ENCODE measurements at places on chromosomes 2 and 18. TPM values are rescaled to one million over a fixed set of nuclear protein-coding genes. Genes with fewer than 3 reads are reported as not detected.
A peak's percentile ranks its signal among the peaks of the same experiment; 100 is the strongest.

DNA sequence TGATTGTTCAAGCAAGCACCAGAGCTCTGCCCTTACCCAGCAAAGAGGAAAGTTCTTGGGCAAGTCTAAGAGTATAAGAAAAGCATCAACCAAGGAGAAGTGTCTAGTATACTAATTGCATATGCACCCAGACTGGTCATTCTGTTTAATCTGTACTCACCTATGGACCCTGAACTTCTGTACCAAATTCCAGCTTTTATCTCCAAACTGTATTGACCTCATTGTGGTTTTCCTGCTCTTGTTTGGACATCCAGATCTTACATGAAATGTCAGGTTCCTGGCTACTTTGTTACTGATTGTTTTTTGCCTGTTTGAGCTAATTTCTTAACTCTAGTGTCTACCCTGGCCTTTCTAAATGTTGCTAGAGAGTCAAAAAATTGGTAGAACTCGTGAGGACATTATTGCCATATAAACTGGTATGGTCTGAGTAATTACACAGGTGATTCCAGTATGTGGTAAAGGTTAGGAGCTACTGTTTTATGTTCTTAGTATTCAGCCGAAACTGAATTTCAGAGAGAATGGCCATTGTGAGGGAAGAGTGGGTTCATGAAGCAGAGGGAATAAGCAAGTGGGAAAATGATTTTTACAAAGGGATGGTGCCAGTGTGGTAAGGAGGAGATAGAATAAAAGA lies 146.3 kb downstream of the HNMT start:
- no peak for DNase-seq

DNA sequence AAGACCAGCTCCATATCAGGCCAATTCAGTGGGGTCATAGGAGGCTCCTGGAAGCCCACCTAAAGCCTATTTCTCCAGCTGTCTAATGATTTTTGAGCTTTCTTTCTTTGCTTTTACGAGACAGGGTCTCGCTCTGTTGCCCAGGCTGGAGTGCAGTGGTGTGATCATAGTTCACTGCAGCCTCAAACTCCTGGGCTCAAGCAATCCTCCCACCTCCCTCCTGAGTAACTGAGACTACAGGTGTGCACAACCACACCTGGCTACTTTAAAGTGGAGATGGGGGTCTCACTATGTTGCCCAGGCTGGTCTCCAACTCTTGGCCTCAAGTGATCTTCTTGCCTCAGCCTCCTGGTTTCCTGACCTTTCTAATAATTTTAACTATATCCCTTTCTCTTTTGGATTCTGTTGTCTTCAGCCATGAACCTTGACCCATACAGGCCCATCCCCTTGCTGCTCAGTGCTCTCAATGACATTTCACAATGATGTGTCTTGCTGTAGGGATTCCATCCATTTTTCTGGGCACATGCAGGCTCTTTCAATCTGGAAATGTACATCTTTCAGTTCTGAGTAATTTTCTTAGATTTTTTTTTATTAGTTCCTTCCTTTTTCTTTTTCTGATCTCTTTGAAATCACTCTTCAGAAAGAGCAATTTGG lies 29.7 kb downstream of the GNLY start:
- DNase-seq: no peak

CCDC102B gene
- 8.1 TPM for total RNA-seq

NXPH2 gene
- total RNA-seq: not detected

DNA sequence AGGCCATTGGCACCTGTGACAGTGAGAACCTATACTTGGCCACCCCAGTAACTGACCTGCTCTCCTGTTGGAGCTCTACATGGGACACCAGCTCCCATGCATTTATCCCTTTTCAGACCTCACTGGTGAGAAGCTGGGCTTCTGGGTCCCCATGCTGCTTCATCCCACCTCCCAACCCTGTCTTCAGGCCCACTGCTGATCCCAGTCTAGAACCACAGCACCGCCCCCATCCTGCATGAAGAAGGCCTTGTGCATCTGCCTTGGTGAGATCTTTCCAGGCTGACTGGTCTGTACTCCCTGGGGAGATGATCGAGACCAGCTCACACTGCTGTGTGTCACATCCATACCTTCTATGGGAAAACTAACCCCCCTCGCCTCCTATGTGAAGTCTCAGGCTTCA lies 22.7 kb downstream of the TTC32 start:
- no peak for DNase-seq

GRCh38 chr2:18645315-18645714 lies 55.9 kb upstream of the NT5C1B start:
- no peak for DNase-seq

MATN3 gene
- 0.11 TPM for total RNA-seq

DNA sequence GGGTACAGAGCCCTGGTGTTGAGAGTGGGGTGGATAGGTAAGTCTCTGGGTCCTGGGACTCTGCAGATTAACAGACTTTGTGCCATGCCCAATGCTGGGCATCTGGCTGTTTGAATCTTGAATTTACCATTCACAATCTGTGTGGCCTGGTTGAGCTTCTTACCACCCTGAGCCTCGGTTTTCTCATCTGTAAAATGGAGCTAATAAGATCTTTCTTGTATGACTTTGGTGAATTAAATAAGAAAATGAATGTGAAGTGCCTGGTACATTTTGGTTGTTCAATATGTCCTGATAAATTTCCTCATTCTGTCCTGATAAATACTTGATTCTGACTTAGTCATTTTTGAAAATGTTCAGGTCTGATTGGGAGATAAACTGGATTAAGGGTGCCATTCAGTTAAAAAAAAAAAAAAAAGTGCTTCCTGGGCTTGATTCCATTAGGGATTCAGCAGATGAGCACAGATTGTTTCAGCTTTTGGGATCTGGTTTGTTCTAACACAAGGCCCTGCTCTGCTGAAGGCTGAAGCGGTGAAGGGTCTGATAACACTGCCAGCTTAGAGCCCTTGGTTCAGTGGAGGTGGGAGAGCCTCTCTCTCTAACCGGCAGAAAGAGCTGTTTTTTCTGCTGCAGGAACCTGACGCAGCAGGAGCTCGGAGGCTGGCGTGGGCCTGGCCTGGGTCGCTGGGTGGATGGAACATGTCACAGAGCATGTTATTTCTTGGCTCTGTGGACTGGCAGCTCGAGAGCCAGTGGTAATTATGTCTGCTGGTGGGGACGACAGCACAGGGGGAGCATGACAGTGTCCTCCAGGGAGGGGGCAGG lies 84.5 kb upstream of the MCFD2 start:
- DNase-seq: no peak

GRCh38 chr2:137975280-137976271 lies 11.3 kb downstream of the HNMT start:
- DNase-seq: no peak

DNA sequence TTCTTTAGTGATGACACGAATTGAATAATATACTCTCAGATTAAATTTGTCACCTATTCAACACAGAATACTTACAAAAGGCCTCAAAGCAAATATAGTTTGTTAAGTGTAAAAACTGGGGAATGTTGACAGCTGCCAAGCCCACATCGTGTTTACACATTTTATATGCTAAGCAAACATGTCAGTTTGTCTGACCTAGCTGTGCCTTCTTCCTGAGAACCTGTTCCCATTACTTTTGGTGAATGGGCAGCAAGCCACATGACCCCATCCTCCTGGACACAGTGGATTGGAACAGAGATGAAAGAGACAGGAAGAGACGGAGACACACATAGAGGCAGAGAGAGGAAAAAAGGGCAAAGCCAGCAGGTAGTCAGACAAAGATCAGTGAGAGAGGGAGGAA lies 22.9 kb upstream of the CUL3 start:
- DNase-seq: no peak

GRCh38 chr2:230691005-230691647 lies 21.5 kb upstream of the CAB39 start:
- peak; percentile 4 for DNase-seq

GRCh38 chr2:33484042-33484621 lies 7.7 kb downstream of the RASGRP3 start:
- DNase-seq: no peak

SCN7A gene
- 13.0 TPM for total RNA-seq

DNA sequence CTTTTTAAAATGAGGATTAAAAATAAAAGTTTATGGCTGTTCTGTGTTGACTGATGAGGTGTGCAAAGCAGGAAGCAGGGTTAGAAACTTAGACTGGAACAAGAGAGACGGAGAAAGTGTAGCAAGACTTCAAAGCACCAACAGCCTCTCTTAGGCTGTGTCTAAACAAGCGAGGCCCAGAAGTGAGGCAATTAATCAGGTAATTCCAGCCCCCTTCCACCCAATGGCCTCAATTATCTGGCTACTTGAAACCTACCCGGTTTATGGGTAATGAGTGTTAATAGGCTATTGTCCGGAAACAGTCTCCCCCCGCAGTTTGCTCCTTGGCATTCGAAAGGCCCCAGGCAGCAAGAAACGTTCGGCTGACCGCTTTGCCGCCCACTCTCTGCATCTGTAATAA lies 171.7 kb upstream of the MYCN start:
- peak; percentile 38 for DNase-seq

GRCh38 chr2:113888641-113889470 lies 1.0 kb upstream of the ACTR3 start:
- DNase-seq: no peak

DNA sequence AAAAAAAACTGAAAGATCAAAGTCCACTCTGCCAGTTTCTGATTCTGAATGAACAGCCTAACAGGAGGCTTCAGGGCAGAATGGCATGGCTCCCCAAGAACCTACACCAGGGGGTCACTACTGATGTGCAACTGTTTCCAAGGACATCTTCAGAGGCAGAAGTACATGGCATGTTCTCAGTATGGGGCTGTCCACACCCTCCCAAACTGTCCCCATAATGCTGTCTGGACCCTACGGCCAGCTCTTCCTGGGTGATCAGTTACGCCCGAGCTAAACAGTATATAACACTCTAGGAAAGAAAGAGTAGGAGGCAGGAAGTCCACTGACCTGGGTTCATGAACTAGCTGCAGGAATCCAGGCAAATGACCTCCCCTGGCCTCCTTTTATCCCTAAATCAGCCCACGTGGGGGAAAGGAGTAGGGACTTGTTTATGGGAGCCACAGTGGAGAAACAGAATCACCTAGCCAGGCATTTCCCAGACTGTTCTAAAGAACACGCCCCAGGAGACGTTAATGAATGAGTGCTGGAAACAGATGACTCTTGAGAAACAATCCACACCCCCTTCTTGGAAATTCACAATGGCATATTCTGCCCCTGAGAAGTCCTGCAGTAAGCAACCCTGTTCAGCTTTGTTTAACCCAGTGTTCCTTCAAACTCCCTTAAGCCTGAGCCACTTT lies 2.5 kb downstream of the TMBIM1 start:
- DNase-seq: no peak

DNA sequence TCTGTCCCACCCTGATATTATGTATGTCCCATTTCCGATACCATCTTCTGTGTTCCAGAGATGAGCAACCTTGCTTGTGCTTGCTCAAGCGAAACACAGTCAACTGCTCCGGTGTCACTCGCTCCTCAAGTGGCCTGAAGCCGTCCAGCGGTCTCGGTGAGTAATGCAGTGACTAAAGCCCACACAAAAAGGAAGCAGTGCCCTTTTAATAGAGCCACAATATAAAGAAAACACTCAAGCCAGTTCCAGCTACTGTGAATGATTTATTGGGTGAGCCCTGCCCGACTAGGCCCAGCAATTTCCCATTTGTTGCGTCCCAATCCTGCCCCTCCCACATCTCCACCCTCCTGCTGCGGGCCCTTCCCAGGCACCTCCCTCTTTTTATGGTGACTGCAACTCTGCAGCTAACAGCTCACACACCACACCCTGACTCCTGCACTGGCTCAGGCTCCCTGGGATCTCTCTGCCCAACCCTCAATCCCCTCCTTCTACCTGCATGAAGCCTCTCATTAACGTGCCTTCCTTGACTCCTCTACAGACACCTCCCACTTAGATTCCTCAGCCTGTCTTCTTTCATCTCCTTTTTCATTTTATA lies 44.2 kb upstream of the DSC1 start:
- peak; percentile 80 for DNase-seq

DNA sequence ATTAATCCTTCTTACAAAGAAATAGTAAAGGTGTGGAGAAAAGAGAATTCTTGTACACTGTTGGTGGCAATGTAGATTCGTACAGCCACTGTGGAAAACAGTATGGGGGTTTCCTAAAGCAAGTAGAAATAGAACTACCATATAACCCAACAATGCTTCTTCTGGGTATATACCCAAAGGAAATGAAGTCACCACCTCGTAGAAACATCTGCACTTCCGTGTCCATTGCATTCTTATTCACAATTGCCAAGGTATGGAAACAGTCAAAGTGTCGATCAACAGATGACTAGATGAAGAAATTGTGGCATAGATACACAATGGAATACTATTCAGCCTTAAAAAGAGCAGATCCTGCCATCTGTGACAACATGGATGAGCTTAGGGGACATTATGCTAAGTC lies 93.4 kb upstream of the TGIF1 start:
- no peak for DNase-seq

TMEM169 gene
- 0.22 TPM for total RNA-seq

SERPINB12 gene
- total RNA-seq: not detected

- DNase-seq: no peak
Measured at GRCh38 chr18:11518788-11519685, 90.4 kb upstream of the SLC35G4 start.

DNA sequence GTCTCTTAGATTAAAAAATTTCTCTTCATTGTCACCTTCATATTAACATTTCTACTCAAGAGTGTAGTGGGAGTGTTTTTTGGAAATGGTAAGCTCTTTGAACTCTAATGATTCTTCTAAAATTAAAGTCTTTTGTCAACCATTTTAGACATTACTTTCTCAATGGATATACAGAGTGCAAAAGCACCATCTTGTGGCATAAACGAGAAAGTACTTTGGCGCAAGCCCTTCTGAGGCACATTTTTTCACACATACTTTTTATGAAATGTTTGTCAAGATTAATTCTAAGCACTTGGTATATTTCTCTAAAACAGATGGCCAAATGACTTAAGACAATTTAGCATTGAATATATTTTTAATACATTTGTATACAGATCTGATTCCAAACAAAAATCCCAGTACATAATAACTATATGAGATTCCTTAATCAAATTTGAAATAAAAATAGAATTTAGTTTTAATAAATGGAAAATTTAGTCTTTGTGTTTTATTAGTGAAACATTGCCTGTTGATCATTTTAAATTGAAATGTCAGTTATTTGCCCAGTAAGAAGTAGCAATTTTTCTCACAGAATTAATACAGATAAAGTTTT lies 63.3 kb upstream of the GALNT5 start:
- DNase-seq: no peak

ZNF396 gene
- 1.0 TPM for total RNA-seq

DNA sequence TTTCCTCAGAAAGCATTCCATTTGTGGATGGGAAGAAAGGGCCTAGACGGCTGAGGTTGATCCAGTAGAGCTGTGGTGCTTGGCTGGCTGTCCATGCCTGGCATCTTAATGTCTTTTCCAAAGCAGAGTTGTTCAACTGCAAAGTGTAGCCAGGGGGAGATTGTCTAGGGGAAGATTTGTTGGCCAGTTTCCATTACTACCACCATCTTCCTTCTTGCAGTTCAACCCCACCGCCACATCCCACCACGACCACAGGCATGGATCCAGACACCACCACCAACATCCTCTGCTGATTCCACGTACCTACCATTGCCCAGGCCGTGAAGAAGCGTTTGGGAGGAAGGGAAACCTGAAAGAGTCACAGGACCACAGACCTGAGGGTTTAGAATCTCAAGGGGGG lies 50.7 kb upstream of the HAAO start:
- DNase-seq: peak; percentile 53

Data from cardiac septum (tissue), 1 donor.